ENCODE measurements at places on chromosomes 3 and 15.

DNA sequence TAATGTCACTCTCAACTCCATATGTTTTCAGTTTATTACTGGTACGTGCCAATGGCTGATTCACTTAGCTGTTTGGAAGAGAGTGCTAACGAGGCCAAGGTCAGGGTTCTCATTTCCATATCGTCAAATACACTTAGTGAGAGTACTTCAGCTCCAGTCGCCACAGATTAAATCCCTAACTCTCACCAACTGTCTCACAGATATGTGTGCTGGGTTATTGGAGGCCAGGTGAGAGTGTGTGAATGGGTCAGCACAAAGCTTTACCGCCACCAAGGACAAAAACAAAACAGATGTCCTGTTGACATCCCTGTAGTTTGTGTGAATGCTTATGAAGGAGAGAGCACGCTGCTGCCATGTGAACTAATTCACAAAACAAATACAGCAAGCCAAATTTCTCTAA, 133.5 kb upstream of the TBL1XR1 start:
- no peak for DNase-seq

DNA sequence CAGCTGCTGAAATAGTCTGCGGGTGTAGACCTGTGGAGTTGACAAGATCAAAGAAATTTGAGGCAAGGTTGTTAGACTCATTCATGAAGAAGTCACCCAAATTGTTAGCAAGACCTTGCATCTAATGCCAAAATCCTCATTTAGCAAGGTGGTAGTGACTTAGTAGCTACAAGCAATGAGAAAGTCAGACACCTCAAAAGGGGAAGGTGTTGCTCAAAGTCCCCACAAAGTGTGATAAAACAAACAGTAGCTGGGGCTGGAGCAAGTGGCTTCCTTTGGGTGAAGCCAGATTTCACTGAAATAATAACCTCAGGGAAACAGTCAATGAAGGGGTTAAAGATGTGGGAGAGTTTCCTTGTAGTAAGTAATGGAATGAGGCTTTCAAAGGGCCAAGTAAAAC, 44.9 kb downstream of the CD86 start:
- no peak for DNase-seq

DNA sequence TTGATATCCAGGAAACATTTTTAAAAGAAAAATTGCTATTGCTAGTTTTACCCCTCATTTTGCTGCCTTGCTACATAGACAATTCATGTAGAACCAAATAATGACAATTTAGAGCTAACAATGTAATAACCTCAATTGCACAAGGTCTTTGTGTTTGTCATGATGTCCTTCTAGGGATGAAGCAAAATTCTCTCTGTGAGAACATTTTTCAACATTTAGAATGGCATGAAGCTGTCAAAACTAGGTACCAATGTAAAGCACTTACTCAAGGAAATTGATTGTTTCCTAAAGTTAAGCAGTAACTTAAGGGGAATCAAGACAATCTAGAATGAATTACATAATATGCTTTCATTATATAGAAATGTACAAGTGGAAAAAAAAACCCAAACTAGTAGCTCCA, 7.9 kb upstream of the FGF7 start:
- no peak for DNase-seq

DNA sequence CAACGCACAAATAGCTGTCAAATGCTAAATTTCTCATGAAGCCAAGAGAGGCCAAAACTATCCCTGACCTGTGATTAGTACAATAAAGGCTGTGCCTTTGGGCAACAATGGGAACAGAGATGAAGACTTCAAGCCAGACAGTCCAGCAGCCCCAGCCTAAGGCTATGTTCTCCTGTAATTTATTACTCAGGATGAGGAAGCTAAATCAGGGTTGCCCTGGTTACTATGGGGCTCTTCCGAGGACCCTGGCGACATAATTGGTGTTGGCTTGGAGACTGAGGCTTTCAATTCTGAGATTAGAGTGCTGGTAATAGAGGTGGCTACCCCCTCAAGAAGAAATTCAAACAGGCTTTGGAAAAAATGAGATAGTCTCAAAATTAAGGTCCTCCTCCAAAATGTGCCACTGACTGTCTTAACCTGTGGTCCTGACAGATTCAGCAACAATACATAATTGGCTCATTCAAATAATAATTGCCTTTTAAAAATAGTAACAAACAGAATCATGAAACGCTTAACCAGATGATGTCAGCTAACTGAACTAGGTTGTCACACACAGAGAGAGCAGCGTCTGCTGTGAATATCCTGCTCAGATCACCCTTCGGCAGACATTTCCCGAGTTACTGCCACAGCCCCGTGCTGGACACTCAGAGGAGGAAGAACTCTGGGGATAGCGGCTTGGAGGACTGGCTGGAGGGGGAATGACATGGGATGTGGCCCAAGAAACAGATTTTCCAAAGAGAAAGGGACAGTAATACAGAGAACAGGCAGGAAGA, 43.0 kb downstream of the NSMCE3 start:
- no peak for DNase-seq

DNA sequence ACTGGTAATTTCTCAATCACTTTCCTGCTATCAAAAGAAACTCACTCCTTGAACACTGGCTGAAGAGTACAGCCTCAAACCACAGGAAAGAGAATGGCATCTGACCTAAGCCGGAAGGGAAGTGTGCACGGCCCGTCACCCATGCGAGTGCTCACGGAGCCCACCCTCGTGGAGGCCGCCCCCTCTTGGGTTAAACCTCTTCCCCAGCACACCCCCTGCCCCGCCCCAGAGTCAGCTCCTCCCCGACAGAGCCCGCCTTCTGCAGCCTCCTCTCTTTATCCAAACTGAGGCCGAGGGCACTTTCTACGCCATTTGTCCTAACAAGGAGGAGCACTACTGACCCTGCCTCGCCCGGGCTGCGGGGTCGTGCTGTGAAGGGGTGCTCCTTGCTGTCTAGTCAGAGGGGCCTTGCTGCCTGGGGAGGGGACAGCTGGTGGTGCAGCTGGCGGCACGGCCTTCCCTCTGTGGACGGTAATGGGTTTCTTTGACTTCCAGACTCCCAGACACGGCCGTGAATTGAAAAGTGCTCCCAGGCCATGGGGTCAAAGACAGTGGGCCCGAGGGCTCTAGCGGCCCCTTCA, 137.7 kb downstream of the NSMCE3 start:
- no peak for DNase-seq

DNA sequence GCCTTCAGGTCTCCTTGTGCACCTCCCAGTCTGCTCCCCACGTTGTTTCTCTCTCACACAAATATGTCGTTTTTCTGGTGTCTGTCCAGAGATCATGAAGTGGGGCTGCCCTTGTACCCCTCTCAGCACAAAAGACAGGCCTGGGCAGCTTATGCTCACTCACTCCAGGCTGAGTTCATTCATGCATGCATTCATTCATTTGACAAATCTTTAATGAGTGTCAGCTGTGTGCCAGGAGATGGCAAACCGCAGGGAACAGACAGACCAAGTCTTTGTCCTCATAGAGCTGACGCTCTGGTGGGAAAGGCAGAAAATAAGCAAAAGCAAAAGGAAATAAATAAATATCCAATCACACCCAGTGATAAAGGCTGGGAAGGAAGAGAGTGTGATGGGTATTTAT, 7.6 kb upstream of the TRH start:
- no peak for DNase-seq

- DNase-seq = no peak
Measured at GRCh38 chr3:182487611-182488010, 305.7 kb upstream of the ATP11B start.

DNA sequence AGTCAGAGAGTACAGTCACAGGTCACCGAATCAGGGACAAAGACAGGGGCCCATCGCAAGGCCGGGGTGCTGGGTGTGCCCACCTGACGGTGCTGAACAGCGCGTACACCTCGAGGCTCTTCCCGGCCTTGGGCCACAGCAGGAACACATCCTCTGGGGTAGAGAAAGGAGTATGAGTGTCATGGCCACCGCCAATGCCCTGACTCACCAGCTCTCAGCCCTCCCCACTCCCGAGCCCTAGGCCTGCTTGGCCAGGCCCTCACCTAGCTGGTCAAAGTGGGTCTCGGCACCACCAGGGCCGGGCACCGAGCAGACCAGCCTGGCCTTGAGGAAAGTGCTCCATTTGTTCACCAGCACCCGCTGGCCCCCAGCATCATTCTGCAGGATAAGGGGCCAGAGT, 4.2 kb downstream of the SEMA3G start:
- DNase-seq = no peak

- DNase-seq = peak; percentile 3
Measured at GRCh38 chr15:48177383-48177765, 721 bp downstream of the MYEF2 start.

GRCh38 chr3:9937486-9938238, 4.0 kb downstream of the CRELD1 start:
- no peak for DNase-seq

DNA sequence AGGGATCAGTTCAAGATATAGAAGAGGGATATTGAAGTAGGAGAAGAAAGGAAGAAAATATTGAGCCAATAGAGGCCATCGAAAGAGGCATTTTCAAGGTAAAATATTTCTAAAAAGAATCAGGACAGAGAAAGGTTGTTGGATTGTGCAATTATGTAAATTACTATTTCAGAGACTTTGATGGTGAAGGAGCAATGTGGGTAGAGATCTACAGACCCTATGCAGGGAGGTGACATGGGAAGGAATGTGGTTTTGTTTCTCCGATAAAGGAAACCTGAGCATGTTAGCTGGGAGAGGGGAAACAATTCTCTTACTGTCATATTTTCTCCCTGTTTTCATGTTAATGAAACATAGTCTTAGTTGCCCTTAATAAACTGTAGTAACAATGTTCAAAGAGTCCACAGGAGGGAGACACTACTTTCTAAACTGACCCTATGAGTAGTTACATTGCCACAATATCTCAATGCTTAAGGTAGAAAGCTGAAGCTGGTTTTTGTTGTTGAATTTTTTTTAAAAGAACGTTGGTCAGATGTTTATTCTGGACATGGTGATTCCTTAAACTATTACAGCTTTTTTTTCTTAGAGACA, 133.3 kb downstream of the GRM7 start:
- no peak for DNase-seq

GRCh38 chr3:37876279-37876678, 14.6 kb downstream of the CTDSPL start:
- no peak for DNase-seq
